Stimulated activated CD4-positive, alpha-beta T cell treated with anti-CD3 and anti-CD28 coated beads, Interleukin-1b, Interleukin-23, amount 100 ng/mL, for 4 hours (primary cell): ENCODE measurements at places on chromosomes 6 and 20.

- no peak for DNase-seq
Observed at GRCh38 chr20:45518282-45518681, 2.9 kb upstream of the SPINT3 start.

DNA sequence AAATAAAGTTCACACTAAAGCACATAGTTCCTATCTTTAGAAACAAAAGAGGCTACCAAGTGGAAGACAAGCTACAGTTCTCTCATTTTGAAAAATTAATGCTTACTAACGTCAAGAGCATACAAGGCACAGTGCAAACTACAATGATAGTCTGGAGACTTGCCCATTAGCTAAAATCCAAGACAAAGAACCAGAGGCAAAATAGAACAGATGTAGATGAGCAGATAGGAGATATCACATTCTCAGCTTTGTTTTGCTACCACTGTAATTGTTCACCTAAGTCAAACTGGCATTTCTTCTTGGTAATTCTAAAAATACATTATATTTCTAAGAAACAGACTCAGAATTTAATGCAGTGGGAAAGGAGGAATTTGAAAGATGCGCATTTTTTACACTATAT lies 5.2 kb downstream of the TMEM30A start:
- DNase-seq: no peak

- DNase-seq: no peak
Observed at GRCh38 chr6:159984268-159984786, 15.4 kb downstream of the IGF2R start.

- DNase-seq: no peak
Observed at GRCh38 chr6:37454420-37455140, 21.6 kb downstream of the CMTR1 start.

DNA sequence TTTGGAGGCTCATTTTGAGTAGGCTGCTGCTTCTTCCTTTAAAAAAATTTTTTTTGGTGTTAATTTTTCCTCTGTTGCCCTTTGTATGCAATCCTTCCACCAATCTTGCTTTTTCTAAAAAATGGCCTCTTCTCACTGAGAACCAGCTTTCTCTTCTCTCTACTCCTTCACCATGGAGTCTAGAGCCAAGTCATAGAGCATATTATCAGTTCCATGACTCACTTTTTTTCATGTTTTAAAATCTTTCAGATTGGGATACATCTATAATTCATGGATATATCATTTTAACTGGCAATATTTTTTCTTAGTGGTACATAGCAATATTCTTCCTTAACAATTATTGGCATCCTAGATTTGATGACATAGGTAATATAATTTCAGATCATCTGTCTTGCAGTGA lies 62.7 kb downstream of the SLX4IP start:
- DNase-seq: no peak

DNA sequence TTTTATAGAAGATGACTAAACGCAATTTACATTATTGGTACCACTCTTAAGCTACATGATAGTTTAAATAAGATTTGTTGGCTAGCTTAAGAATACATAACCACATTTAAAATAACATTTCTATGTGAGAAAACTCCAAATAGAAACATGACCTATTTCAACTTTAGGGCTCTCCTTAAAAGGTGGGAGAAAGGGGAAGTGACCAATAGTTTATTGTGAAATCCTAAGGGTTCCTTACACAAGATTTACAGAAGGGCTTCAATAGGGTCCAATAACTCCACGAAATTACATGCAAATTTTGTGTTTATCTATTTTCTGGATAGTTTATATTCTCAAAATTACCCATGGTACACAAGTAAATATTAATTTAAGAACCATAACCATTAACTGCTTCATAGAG lies 91.6 kb upstream of the DST start:
- no peak for DNase-seq

GRCh38 chr6:11711003-11711983 lies 67.3 kb downstream of the ADTRP start:
- peak; percentile 61 for DNase-seq

DNA sequence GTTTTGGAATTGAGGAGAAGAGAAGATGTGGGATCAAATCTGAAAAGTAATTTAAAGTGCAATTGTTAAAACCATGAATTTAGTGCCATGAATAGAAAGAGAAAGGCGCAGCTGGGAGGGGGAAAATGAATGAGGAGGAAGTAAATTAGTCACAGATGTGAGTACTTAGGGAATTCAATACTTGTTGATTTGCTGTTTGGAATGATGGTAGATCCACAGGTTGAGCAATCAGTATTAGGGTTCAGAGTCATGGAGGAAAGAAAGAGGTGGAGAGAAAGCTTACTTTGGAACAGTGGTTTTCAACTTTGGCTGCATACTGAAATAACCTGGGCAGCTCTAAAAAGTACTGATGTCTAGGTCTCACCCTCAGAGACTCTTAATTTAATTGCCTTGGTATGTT lies 229.7 kb upstream of the ASCC3 start:
- no peak for DNase-seq

DNA sequence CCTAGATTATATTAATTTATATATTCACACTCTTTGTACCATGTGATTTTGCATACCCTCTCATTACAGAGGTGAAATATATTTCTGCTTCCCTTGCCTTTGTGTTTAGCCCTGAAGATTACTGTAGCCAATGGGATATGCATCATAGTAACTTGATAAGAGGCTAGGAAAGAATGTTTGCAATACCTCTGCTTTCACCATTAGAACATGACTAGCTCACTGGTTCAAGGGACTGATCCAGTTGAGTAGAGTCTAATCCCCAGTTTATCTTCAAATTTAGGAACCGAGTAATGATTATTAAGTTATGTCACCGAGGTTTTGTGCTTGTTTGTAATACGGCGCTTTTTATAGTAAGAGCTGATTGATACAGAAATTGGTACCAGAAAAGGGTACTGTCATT lies 552.6 kb upstream of the GJE1 start:
- no peak for DNase-seq

DNA sequence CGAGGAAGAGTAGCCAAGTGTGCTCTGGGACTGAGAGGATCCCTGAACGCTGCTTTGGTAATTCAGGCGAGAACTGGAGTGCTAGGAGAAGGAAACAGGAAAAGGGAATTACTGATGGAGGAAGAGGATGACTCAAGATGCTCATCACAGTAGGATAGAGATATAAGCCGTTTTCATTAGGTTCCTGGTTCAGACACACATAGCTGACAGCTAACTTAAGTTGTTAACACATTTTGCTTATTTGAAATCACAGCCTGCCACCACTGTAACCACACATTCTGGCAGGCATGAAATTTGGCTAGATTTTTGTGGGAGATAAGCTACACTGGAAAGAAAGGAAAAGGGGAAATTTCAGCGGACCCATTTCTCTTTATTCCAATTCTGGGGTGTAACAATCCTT lies 138.2 kb upstream of the SLC22A16 start:
- no peak for DNase-seq

DNA sequence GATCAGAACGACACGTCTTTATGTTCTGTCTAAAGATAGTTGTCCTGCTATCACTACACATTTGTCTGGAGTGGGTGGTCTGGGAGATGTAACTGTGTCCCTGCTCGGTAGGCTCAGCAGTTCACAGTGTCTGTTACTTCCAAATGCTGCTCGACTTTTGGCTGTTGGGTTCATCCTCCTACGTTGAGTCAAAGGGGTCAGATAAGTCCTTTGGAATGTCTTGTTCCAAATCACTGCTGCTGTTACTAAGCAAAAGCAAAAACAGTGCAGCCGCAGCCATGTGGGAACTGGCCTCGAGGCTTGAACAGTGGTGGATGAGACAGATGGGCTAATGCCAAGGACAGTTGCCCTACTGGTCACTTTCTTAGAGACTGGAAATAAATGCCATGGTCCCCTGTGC lies 272.2 kb upstream of the MAP3K7 start:
- DNase-seq: no peak

GRCh38 chr6:88358846-88359245 lies 192.7 kb upstream of the CNR1 start:
- no peak for DNase-seq

DNA sequence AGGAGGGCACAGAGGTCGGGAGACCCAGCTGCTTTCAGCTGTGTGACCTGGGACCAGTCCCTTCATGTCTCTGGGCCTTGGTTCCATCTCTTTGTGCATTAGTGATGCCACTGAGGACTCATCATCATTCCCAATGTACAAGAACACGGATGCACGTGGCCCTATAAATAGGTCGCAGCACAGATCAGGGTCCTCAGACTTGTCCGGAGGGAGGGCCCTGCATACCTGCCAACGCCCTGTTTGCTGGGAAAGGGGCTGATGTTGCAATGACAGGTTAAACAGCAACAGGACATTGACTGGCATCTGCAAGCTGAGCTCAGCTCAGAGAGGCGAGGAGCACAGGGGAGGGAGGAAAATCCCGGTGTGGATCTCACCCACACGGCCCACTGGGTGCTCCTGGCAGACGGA lies 21.8 kb downstream of the TGM2 start:
- no peak for DNase-seq

DNA sequence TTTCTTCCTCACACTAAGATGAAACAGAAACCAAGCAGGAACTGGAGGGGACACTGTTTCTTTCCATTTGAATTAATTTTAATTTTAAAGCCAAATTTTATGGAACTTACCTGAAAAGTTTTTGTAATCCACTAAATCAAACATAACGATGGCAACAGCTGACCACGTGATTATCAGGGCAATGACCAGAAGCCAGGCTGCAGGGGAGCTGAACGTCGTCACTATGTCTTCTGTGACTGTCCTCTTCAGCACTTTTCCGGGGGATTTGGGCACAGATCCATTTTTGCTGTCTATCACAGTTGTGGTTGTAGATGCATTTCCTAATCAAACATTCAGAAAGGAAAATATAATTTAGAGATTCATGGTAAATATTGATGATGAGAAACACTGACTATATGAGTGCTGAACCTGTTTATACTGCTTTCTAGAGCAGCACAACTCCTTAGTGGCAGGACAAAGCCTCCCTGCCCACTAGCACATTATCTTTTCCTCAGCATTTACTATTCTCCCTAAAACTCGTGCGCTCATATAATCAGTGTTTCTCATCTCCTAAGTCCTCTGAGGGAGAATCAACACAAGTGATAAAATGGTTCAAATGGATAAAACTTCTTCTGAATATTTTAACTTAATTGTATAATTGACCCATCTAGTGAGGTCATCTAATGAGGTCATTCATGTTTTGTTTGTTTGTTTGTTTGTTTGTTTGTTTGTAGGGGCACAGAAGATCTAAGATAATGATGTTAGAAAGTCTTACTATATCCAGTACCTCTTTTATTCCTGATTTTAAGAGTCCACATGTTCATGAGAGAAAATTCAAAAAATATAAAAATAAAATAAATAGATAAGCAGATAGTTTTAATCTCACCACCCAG lies 65.7 kb downstream of the TRDN start:
- DNase-seq: no peak

GRCh38 chr20:51365670-51366069 lies 176.8 kb downstream of the NFATC2 start:
- DNase-seq: no peak

DNA sequence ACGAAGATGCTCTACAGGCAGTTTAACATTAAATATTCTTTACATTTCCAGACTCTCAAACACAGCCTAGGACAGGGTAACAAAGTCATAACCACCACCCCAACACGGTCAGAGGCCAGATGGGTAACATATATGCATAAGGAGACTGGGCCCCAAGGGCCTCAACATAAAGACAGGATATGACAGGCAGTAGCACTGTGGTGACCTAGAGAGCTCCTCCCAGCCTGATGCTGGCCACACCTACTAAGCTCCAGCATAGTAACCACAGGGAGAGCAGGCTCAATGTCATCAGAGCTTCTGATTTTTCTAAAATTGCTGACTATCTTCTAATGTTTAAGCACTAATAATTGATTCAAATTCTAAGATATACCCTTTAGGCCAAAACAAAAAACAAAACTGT lies 21.7 kb downstream of the SMLR1 start:
- DNase-seq: no peak

DNA sequence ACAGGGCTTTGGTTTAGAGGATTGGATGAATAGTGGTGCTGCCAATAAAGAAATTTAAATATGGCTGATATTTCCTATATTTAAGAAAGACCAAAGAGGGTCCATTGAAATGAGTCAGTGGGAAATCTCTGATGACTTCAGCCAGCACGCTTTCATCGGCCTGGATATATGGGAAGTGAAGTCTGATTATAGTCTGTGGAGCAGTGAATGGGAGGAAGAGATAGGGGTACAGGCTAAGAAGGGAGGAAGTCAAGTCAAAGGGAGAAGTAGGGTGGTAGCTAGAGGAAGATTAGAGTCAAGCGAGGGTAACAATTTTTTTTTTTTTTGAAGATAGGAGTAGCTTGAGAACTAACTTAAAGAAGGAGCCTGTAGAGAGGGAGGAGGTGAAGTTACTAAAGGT lies 22.7 kb downstream of the SLC16A10 start:
- no peak for DNase-seq

DNA sequence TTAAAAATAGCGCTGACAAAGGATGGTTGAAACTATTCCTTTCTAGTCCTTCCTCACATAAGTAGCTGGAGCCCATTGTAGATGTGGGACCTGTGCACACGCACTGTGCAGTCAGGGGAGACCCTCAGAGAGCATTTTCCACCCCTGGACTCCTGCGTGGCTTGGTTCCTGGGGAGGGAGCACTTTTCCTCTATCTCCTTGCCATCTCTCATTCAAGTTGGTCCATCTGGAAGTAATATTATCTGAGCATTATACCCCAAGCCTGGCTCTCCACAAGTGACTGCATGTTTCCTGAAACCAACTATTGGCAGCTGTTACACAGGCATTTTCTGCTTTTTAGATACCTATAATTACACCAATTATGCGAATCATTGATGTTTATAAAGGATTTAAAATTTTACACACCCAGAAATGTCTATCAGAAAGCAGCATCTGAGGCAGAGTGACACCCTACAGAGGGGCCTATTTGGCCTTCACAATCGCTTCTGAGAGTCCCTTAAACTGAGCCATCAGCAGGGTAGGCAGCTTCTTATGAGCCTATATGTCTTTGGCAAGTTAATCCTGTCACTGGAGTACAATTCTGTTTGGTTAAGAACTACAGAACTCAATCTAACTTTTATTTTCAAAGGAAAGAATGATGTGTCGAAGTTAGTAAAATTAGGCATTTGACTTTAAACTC lies 18.7 kb downstream of the SOX4 start:
- no peak for DNase-seq

- DNase-seq: no peak
Observed at GRCh38 chr20:62918831-62919230, 7.5 kb downstream of the DIDO1 start.

GRCh38 chr20:50717974-50718761 lies 13.2 kb upstream of the PARD6B start:
- DNase-seq: no peak

- no peak for DNase-seq
Observed at GRCh38 chr6:44511126-44511525, 123.6 kb downstream of the CDC5L start.

DNA sequence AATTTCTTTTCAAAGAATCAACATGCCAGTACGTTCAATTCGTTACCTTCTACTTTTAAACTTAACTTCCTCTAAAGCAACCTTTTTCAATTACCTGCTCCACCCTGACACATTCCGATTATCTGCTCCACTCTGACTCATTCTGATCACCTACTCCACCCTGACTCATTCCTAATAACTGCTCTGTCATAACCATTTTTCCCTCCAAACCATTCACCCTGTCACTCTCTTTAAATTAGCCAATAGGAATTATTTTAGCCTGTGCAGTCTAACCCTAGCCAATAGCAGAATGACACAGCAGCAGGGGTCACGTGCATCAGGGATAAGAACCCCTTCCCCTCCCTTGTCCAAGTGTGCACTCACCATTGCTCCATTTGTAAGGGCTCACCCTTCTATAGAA lies 557.4 kb upstream of the EYS start:
- DNase-seq: no peak

GRCh38 chr6:158452191-158452590 lies 107.7 kb upstream of the TMEM181 start:
- DNase-seq: no peak

- DNase-seq: no peak
Observed at GRCh38 chr20:62822788-62823651, 6.2 kb downstream of the COL9A3 start.
